Endothelial cell (in vitro differentiated cells): ENCODE measurements at places on chromosomes 4 and X. TPM values are rescaled to one million over a fixed set of nuclear protein-coding genes. Genes with fewer than 3 reads are reported as not detected.

GRCh38 chr4:174865418-174865985, 36.5 kb upstream of the GLRA3 start:
- no peaks in the 10 kb centered on the region for H3K4me1 ChIP-seq
- H3K36me3 ChIP-seq: no peaks in the 10 kb centered on the region
- H3K4me3 ChIP-seq: no peak overlapping the region
- peaks cover 1% of the 10 kb centered on the region for H3K27me3 ChIP-seq
- H3K27ac ChIP-seq: no peak overlapping the region
- DNase-seq: no peak

The TMEM150C gene
- total RNA-seq: 10.5 TPM

- no peak overlapping the region for H3K27ac ChIP-seq
- H3K4me3 ChIP-seq: no peak overlapping the region
- DNase-seq: no peak
- H3K36me3 ChIP-seq: peaks cover 3% of the 10 kb centered on the region
- H3K27me3 ChIP-seq: peaks cover 2% of the 10 kb centered on the region
These were observed 82.6 kb downstream of the HADH start for GRCh38 chr4:108072300-108072699.

DNA sequence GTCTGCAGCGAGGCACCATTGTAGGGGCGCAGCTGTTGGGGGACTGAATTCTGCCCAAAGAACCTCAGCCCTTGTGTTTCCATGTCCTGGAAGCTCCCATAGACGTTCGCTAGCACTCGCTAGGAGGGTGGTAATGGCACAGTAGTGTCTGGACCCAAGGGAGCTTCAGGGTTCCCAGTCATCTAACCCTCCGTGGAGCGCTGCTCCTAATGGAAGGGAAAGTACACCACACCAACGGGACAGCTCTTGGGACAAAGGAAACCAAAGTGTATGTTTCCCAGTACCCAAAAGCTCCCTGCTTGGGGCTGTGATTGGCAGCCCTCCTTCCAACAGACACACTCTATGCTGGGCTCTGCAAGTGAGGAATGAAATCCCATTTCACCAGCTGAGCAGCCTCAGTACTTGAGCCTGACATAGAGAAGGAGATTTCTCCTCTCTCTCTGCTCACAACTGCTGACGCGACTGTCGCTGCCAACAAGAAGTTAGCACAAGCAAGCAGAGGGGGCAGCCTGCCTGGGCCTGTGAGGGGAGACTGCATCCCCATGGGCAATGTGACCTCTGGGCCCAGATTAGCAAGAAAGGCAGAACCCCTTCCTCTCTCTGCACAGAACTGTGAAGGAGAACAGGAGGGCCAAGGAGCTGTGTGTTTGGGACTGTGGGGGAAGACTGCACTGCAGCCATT, 67.6 kb upstream of the SMARCAD1 start:
- no peak for DNase-seq
- peaks cover 3% of the 10 kb centered on the region for H3K27me3 ChIP-seq
- H3K4me3 ChIP-seq: no peak overlapping the region
- peaks cover 6% of the 10 kb centered on the region for H3K4me1 ChIP-seq
- no peak overlapping the region for H3K27ac ChIP-seq
- H3K36me3 ChIP-seq: no peaks in the 10 kb centered on the region
